ENCODE measurements at places on chromosomes 1 and 21.

GRCh38 chr1:70979881-70980280, 67.7 kb downstream of the PTGER3 start:
- no peak for DNase-seq

DNA sequence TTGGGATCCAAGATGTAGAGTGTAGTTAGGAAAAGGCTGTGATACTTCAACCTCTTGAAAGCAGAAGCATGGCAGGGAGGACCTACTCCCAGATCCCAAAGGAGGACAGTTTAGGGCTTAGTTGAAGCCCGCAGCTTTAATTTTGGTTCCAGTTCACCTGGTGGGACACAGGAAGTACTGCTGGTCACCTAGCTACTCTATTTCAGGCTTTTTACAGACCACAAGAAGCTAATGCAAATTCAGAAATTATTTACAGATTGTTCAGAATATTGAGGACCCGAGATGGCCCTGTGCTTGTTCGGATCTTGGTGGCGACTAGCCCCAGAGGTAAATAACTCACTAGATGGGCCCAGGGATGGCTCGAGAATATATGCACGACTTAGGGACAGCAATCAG, 6.4 kb upstream of the SMCP start:
- DNase-seq = no peak

DNA sequence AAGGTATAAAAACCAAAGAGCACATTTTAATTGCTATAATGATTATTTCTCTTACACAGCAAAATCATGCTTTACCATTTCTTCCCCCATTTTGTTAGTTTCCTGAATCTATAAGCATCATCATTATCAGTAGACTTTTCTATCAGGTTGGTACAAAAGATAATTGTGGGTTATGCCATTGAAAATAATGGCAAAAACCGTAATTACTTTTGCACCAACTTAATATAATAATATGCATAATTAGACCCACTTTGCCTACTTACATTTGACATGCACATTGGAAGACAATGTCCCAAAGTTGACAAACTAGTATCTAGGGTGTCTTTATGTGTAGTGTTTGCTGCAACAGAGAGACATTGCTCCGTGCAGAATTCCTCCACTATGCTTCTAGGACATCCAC, 594.2 kb downstream of the LMO4 start:
- DNase-seq = no peak

GRCh38 chr1:243433737-243434370, 178.0 kb downstream of the SDCCAG8 start:
- DNase-seq = peak; percentile 21

GRCh38 chr21:26099610-26100219, 70.9 kb downstream of the APP start:
- DNase-seq = peak; percentile 34

GRCh38 chr1:186479162-186479561, 18.2 kb upstream of the PDC start:
- DNase-seq = no peak

DNA sequence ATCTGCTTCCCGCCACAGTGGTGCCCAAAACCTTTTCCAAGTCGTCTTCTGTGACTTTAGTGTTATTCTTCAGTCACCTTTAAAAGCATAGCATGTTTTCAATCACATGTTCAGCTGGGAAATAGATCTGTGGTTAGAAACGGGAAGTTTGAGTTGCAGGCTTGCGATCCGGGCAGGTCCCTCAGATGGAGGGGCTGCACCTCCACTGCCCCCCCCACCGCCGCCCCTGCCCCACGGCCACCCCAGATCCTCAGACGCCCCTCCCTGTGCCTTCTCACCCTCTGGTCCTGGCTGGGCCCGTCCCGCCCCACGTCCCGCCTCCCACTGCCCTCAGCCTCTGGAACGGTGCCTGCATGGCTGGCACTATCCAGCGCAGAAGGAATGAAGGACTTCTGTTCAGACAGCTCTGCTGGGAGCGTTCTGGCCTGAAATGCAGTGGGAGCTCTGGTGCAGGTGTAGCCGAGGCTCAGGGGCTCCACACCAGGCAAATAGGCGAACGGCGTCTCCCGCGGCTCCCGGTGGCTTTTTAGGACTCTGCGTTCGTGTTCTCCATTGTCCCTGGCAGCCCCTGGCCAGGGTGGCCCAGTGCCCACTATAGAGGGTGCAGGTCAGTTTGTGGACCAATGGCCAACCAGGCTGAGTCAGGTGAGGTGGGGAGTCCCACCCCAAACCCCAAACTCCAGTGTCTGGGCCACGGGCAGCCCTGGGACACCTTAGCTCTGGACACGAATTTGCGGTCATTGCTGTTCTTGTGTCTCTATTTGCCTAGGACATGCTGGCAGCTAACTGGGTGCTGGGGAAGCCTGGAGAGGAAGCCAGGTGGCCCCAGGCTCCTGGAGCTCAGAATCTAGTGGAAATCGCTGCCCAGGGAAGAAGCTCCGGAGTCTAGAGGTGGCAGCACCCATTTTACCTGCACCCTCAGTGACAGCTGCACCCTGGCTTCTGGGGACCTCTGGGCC, 67.1 kb downstream of the FAAP20 start:
- DNase-seq = no peak

- peak; percentile 44 for DNase-seq
Observed at GRCh38 chr1:26994787-26995517, 1.5 kb downstream of the TRNP1 start.

GRCh38 chr1:246782120-246782900, 58.1 kb downstream of the SCCPDH start:
- peak; percentile 82 for DNase-seq

GRCh38 chr1:212181015-212181882, 104.0 kb upstream of the PPP2R5A start:
- no peak for DNase-seq

DNA sequence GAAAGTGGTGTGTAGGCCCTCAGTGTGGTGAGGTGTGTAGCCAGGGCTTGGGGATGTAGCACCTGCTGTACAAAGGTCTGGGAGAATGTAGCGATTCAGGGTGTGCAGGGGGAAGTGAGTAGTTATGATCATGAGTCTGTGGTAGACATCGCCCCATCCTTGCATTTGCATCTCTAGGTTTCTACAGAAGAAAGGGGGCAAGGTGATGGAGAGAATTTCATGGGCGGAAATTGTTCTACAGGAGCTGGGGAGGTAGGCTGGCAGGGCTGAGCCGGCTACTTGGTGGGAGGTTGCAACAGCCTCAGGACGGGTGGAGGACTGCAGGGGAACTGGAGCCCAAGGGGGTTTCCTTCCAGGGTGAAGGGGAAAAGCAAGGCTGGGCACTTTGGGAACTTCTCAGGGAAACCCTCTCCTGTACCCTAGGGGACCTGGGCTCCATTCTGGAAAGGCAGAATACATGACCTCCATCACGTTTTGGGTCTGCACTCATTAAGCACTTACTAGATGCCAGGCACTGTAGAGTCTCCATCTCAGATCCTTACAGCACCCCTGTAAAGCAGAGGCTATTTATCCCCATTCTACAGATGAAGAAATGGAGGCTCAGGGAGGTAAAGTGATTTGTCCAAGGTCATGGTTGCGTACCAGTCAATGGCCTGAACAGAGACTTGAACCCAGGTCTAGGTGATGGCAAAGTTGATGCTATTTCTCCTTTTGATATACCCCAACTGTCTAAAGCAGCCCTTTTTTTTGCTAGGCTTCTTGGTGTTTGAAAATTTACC, 14.5 kb upstream of the TNFRSF1B start:
- no peak for DNase-seq

- DNase-seq = no peak
Observed at GRCh38 chr1:199009447-199009846, 370.6 kb downstream of the PTPRC start.

DNA sequence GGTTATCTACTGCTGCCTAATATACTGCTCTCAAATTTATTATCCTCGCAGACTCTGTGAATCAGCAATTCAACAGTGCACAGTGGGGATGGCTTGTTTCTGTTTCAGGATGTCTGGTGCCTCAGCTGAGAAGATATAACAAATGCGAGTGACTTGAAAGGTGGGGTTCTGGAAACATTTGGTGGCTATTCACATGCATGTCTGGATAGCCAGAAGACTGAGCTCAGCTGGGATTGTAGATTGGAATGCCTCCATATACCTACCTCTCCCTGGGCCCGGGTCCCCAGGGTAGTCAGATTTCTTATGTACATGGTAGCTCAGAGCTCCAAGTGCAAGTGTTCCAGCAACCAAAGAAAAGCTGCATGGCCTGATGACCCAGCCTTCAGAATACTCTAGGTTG, 176.3 kb downstream of the IER5 start:
- DNase-seq = no peak

DNA sequence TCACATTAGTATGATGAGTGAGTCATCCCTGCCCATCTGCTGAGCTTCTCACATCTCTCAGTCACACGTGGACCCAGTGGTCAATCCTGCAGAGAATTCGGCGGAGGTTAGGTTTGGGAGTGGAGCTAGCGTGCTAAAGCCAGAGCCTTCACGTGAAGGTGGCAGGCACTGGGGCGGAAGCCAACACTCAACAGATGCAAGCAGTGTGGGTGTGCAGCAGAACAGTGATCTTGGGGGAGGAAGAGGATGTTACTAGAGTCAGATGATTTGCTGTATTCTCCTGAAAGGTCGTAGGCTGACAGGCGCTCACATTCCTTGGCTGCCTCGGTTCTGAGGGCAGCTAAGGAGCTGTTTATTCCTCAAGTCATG, 6.7 kb downstream of the C1orf115 start:
- peak; percentile 46 for DNase-seq

GRCh38 chr1:225863167-225863566, 19.0 kb downstream of the TMEM63A start:
- peak; percentile 76 for DNase-seq

- DNase-seq = no peak
Observed at GRCh38 chr1:10860218-10860617, 63.8 kb upstream of the CASZ1 start.

GRCh38 chr1:165397944-165398343, 41.4 kb upstream of the LMX1A start:
- DNase-seq = peak; percentile 70

DNA sequence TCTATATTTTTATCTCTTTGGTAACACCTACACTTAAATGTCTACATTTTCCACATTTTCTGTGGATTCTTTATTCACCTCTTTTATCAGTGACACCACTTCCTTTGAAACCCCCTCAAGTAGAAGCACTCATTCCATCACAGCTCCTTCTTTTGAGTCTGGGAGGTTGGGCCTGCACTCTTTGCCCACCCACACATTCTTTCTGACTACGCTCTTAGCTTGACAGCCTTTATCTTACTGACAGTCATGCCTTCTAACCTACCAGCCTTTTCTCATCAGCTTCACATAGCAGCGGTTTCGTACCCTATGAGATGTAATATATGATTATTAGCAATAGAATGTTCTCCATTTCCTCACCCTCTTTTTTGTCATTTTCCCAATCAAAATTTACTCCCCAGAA, 151.9 kb downstream of the TNFSF18 start:
- peak; percentile 58 for DNase-seq

DNA sequence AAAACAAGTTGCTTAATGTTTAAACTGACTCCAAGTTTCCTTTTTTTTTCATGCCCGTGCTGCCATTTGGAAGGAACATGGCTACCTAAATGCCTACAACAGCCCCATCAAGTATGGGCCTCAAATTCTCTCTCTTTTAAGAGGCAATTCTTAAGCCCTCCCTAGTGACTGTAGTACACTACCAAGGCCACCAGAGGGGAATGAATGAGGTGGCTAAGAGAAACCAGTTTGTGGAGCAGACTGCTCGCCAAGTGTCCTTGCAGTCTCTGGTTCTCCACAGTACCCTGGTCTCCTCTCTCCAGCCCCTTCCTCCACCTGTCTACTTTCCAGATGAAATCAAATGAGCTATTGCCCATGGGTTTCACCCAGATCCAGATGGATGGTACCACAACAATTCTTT, 1809.6 kb downstream of the BRINP3 start:
- no peak for DNase-seq

DNA sequence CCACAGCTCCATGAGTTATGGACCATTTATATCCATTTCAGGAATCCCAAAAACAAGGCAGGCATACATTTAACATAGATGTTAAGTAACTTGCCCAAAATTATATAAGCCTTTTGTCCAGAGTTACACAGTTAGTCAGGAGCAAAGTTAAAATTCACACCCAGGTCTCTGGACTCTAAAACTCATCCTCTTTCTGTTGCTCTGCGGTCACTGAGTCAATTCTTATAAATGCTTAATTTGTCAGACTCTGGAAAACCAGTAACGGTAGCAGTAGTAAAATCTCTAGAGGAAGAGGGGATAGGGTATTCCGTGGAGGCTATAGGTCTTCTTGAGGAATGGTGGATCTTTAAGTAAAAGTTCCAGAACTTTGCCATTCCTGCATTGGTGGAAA, 223.6 kb upstream of the JUN start:
- no peak for DNase-seq

- no peak for DNase-seq
Observed at GRCh38 chr1:61432616-61433388, 292.1 kb downstream of the TM2D1 start.

DNA sequence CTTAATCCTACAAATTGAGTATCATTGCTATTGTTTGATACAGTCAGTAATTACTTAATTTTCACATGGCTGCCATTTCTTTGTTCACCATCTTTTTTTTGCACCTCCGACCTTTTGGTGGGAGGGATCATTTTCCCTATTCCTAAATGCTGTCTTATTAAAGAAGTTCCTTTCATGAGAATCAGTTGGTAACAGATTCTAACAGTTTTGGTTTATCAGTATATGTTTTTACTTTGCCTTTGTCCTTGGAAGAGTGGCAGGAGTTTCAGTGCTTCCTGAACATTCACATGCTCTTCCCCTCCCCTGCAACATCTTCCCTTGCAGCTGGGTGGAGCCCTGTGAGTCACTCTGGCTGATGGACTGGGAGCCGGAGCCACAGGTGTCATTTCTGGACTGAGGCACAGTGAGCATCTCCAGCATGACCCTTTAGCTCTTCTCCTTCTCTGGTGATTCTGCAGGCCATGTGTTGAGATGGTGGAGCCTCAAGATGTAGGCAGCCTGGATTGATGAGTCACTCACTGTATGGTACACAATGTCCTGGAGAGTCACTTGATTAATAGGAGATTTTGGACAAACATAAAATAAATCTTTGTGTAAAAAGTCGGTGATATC, 217.7 kb downstream of the URB2 start:
- DNase-seq = peak; percentile 4

DNA sequence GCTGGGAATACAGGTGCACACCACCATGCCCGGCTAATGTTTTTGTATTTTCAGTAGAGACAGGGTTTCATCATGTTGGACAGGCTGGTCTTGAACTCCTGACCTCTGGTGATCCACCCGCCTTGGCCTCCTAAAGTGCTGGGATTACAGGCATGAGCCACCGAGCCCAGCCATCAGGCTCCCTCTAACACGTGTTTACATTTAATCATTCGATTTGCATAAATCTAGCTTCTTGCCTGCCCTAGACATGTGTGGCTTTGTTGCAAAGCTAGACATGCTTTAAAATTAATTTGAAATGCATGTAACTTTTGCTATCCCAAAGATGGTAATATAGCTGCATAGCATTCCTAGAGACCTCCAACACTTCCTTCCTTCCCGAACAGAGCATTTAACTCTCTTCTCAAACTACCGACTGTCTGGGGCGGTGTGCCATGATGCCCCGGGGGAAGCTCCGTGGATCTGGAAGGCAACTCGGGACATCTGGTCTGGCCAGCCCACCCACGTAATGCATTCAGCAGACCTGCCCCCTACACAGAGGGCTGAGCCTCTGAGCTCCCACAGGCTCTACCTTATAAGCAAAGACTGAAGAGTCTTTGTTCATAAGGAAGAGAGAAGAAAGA, 34.6 kb upstream of the NID1 start:
- DNase-seq = peak; percentile 69

- peak; percentile 41 for DNase-seq
Observed at GRCh38 chr1:183590244-183591191, at the start of gene NCF2. TSS of gene NCF2 (minus strand) at chr1:183590459. CDS start at chr1:183590329, 130 bp downstream.

GRCh38 chr1:171509191-171509590, 23.9 kb downstream of the PRRC2C start:
- no peak for DNase-seq
